Activated naive CD8-positive, alpha-beta T cell treated with anti-CD3 and anti-CD28 coated beads, Interleukin-2, amount 50 U/mL, for 16 hours (primary cell): ENCODE measurements at places on chromosomes 16 and 17.

DNA sequence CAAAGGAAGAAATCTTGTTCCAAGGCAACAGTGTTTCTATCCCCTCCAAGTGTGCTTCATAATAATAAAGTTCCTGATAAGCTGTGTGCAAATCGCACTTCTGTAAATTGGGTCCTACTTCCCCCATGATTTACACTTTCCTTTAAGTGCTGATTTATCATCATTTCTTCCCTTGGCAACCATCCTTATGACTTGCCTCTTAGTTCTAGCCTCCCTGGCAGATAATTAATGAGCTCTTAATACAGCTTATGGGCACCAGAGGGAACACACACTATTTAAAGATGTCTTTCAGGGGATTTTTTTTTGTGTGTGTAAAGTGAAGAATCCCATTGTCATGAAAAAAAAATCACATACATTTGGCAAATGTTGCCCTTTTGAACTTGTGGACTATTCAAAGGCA is 101.6 kb upstream of the MPHOSPH6 start:
- no peak for DNase-seq

- no peak for DNase-seq
Observed at GRCh38 chr17:13996748-13997147, 72.6 kb upstream of the COX10 start.

DNA sequence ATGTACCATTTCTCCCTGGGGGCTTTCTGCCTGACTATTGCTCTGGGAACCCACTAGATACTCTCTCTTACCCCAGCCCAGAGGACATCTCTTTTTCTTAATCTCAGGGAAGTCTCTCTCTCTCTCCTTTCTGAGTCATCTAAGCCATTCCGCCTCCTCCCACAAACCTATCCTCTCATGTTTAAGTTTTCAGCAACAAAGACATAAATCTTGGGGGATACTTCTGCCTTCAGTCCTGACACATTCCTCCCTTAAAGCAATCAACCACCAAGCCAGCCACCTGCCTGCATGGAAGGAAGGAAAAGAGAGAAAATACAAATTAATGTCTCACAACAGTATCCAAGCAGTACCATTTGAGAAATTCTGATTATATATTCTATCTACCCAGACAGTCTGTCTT is 128.8 kb downstream of the HS3ST2 start:
- DNase-seq, result no peak

- DNase-seq, result no peak
Observed at GRCh38 chr16:10608687-10609401, 28.4 kb upstream of the EMP2 start.

- no peak for DNase-seq
Observed at GRCh38 chr16:84085271-84085667, 31.5 kb downstream of the MBTPS1 start.

- DNase-seq, result no peak
Observed at GRCh38 chr17:17495536-17496188, 533 bp downstream of the RASD1 start.

GRCh38 chr16:56019274-56019673 is 144.1 kb upstream of the CES5A start:
- no peak for DNase-seq

- DNase-seq, result no peak
Observed at GRCh38 chr17:51913491-51914205, 244.9 kb downstream of the CA10 start.

DNA sequence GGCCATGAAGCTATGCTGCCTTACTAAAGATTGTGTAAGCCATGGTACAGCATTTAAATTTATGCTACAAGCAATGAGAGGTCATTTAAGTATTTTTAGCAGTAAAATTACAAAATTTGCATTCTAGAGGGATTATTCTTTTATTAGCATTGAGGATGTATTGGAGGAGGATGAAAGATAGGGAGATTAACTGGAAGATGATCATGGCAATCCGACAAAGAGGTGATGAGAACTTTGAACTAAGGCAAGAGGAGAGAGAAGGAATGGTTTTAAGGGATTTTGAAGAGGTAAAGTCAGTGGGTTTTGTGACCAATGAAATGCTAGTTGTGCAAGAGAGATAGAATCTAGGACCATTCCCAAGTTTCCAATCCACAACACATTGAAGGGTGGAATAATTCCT is 129.9 kb downstream of the SNX11 start:
- no peak for DNase-seq

- peak; percentile 37 for DNase-seq
Observed at GRCh38 chr17:40026816-40027613, 11.8 kb downstream of the CSF3 start.

DNA sequence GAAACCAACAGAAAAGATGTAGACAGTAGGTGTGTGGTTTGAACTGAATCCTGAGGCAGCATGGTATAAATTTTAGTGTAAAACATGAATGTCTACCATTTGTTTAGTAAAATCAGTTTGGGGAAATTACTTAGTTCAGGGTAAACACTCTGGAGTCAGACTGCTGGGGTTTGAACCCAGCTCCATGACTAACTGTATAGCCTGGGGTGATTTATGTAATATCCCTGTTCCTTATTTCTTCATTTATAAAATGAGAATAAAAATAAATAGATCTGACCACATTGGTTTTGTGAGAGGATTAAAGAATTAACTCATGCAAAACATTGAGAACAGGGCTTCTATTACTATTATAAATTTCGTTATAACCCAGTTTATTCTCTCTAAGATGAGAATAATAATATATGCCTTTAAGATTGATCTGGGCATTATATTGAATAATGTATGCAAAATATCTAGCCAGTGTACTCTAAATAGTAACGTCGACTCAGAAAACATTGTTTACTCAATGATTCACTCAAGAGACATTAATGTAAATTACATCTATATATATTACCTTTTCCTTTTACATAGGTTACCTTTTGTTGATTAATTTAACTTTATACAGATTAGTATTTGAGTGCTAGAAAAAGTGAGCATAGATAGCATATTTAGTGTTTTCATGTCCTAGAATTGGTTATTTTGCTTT is 120.6 kb upstream of the KCNJ16 start:
- DNase-seq, result no peak

GRCh38 chr16:10981697-10982216 is 37.4 kb downstream of the CLEC16A start:
- no peak for DNase-seq

DNA sequence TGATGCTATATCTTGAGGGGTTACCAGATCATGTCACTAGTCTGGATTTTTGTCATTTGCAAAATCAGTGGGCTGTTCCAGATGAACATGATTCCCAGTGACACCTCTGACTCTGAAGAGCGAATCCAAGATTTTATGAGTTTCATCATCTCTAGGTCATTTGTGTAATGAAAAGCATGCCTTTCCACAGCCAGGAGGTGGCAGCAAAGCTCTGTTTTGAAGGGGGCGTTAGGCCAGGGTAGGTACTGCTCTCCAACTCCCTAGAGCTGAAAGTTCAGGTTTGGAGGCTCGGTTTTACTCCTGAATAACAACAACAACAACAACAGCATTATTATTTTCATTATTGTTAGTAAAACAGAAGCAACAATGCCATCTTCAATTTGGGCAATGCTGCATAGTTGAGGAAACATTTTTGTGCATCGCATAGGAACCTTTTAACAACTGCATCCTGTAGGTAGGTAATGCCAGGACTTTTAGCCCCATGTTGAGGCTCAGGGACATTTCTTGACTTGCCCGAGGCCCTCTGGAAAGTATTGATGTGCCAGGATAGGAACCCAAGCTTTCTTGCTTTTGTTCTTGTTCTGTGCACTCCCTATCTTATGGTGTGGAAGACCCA is 77.0 kb downstream of the MYH13 start:
- no peak for DNase-seq

DNA sequence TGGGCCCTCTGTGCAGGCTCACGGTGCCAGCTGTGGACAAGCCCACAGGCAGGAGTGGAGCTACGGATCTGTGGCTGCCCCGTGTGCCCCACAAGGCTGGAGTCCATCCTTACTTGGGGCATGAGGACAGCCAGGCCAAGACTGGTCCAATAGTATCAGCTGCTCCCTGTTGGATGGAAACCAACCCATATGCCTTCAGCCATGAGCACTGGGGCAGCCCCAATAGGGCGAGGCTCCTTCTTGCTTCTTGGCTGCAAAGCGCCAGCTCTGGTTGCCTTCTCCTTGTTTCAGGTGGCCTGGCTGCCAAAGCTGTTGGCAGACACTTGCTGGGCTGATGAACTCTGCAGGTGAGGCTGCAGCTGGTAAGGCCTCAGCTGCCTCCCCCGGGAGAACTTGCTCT is 188.0 kb downstream of the ENGASE start:
- no peak for DNase-seq

DNA sequence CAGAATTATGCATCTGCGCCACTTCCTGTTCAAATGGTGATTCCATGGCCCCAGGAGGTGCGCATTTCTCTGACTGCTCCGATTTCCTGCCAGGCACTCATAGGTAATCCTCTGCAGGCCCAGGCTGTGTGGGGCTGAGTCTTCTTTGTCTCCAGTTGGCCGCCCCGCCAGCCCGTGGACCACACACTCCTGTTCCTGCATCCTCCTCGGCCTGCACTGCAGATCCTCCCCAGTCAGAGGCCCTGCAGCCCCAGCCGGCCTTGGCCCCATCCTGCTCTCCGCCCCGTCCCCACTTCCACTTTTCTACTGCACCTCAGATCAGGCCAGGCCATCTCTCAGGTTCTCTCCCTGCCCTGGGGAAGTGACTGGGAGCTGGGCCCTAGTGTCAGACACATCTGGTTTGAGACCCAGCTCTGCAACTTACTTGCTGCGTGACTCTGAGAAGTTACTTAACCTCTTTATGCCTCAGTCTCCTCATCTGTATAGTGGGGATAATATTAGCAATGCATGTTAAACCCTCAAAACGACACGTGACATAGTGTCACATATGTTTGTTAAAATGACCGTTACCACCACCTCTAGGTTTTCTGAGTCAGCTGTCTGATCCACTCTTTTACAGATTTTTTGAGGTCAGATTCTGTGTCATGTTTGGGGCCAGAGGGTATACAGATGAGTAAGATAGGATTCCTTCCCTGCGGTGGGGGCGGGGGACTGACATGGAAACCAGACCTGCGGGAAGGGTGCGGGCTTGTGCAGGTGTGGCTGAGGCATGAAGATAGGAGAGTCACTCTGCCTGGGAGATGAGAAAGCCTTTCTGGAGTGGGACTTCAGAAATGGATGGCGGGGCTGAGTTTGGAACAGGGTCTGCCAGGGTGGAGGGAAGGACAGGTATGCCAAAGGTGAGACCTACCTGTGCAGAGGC is 12.8 kb downstream of the RAB11FIP4 start:
- no peak for DNase-seq

GRCh38 chr17:15742921-15743320 is 10.8 kb downstream of the TBC1D26 start:
- no peak for DNase-seq

DNA sequence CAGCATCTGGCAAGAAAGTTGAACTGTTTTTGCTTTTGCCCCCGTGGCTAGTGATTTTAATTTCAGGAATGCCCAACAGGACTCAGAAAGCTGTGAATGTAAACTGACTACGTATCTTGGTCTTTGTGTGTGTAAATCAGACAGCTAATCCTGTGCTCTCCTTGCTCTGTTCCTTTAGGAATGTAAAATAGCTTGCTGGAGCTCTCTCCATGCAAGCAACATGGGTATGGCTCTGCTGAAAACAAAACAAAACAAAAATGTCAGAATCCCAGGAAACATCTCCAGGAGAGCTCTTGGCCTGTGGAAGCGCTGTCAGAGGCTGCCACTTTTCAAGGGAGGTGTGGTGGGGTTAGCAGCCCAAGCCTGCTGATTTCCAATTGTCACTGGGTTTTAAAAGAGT is 161.8 kb upstream of the NOG start:
- no peak for DNase-seq

DNA sequence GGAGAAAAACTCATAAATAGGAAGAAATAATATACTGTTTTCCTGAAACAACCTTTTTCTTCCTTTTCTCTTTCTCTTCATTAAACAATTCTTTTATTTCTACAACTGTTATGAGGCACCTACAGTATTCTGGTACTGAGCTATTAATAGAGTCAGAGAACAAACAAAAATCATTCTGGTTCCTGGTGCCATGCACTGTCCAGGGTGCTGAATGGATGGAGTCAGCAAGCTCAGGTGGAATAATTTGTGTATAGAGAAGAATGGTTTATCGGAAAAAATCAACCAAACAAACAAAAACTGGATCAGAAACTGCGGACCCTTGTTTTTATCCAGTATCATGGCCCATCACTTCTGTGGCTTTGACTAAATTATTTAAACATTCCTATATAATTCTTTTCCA is 430.3 kb upstream of the GOT2 start:
- no peak for DNase-seq

- peak; percentile 25 for DNase-seq
Observed at GRCh38 chr17:37844158-37844976, 79.8 kb upstream of the TBC1D3K start.

- DNase-seq, result no peak
Observed at GRCh38 chr17:49998836-49999511, 4.0 kb upstream of the DLX3 start.

GRCh38 chr16:23528644-23529310 is 18.5 kb upstream of the GGA2 start:
- DNase-seq, result no peak

DNA sequence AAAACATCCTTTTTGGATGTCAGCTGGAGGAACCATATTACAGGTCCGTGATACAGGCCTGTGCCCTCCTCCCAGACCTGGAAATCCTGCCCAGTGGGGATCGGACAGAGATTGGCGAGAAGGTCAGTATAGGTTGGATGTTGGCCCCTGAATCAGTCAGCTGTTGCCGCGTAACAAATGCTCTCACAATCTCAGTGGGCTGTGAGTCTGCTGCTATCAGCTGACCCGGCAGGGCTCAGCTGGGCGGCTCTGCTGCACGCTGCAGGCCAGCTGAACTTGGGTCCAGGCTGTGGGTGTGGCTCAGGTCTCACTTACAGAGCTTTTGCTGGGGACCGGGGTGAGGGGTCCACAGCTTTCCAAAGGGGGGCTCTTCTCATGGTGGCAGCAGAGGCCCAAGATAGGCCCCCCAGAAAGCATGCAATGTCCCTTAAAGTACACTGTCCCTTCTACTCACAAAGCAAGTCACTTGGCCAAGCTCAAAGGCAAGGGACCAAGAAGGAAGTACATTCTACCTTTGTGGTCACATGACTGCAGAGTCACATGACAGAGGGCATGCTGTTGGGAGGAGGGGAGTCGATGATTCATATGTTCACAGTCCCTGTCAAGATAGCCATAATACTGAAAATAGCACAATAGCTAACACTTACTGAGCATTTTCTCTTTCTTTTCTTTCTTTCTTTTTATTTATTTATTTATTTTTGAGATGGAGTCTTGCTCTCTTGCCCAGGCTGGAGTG is 134.2 kb downstream of the ABCC1 start:
- DNase-seq, result no peak
